ENCODE measurements at places on chromosomes 3 and 15.

DNA sequence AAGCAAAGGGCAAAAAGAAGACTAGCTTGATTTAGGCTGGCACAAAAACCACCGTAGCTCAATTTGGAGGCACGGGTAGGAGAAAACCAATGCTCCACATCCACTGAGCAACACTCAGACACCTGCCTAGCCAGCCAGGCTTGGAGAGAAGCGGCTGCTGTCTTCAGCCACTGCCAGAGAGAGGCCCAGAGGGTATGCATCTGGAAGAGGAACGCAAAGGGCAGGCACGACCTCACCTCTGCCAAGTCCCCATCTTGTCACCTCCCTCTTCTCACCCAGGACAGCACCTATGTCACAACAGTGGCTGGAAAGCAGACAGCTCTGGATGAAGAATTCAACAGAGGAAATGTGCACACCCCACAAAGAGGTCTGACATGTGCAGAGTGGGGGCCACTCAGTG, 93.5 kb downstream of the ADAMTS17 start:
- DNase-seq = no peak

DNA sequence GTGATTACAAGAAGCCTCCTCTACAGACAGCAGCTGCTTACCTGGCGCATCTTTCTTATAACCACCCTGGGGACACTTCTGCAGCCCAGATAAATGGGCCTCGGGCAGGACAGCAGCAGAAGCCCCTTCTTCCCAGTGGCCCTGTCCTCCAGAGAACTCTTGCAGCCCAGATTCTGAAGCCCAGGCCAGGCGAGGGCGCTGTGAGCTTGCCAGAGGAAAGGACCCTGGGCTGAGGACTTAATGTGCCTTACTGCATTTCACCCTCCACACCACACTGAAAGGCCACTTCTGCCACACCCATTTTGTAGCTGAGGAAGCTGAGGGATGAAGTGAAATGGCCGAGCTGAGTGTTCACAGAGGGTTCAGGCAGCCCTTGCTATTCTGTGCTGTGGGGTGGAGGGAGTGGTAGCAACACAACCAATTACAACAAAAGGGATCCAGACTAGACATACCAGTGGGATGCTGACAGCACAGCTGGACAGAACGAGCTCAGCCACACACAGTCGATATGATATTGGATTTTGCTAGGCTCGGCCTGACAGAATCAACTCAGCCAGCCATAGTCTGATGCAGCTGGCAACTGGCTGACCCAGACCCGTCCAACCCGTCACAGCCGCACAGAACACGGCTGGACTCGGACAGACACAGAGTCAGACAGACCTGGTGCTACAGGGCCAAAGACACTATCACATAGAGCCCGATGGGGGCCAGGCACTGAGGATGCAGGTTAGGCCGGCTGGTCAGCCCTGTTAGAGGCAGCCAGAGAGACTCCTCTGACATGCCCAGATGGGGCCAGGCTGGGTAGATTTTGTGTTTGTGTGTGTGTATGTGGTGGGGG, 7.3 kb downstream of the ACOX2 start:
- DNase-seq = no peak

DNA sequence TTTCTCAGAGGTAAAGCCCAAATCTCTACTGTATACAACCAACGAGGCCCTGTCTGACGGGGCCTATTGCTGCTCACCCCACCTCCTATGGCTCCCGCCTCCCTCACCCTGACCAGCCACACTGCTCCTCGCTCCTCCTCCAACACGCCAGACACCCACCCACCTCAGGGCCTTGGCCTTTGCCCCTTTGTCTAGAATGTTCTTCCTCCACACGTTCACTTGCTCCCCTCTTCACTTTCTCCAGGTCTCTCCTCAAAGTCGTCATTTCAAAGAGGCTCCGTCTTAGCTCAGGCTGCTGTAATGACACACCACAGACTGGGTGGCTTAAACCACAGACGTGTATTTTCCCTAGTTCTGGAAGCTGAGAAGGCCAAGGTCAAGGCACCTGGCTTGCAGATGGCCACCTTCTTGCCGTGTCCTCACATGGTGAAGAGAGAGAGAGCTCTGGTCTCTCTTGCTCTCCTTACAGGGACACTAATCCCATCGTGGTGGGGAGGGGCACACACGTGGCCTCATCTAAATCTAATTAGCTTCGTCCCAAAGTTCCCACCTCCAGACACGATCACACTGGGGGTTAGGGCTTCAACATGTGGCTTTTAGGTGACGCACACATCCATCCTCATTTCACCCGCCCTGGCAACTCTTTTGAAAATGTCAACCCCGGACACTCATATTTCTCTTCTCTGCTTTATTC, 98.2 kb downstream of the TLE3 start:
- DNase-seq = no peak

DNA sequence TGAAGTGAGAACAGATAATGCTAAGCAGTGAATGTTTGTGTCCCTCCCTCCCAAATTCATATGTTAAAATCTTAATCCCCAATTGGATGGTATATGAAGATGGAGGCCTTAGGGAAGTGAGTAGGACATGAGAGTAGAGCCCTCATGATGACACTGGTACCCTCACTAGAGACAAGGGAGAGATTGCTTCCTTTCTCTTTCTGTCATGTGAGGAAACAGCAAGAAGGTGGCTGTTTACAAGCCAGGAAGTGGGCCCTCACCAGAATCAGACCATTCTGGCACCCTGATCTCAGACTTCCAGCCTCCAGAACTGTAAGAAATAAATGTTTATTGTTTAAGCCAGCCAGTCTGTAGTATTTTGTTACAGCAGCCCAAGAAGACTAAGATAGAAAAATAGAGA, 209.5 kb downstream of the SATB1 start:
- DNase-seq = no peak

GRCh38 chr3:13051581-13051980, 21.6 kb downstream of the IQSEC1 start:
- DNase-seq = no peak

DNA sequence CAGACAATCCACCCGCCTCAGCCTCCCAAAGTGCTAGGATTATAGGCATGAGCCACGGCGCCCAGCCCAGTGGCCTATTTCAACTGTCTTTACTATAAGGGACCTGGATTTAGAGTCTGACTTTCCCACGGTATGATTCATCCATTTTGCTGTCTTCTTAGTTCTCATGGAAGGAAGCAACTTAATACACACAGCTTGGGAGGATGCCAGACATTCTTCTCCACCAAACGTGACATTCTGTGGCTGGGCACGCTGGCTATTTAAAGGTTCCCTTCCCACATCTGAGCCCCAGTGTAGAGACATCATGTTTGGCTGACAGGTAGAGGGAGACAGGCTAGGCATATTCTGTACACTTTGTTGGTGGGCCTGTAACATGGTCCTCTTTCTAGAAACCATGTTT, 26.2 kb downstream of the FAM43A start:
- no peak for DNase-seq

DNA sequence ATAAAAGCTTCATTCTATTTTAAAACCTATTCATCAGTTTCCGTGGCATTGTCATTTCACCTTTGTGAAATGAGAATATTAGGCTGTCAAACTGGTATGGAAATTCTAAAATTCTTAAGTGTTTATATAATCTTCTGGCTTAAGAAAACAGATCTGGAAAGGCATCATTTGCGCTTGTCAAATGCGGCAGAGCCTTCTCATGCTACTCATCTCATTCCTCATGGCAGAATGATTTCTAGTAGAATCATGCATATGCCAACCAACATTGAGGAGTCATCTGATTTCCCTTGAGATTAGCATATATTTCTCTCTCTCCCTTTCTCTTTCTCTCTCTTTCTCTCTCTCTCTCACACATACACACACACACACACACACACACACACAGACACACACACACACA, 48.8 kb downstream of the STRIT1 start:
- no peak for DNase-seq

- no peak for DNase-seq
Observed at GRCh38 chr3:173650596-173650995, 253.1 kb downstream of the NLGN1 start.

DNA sequence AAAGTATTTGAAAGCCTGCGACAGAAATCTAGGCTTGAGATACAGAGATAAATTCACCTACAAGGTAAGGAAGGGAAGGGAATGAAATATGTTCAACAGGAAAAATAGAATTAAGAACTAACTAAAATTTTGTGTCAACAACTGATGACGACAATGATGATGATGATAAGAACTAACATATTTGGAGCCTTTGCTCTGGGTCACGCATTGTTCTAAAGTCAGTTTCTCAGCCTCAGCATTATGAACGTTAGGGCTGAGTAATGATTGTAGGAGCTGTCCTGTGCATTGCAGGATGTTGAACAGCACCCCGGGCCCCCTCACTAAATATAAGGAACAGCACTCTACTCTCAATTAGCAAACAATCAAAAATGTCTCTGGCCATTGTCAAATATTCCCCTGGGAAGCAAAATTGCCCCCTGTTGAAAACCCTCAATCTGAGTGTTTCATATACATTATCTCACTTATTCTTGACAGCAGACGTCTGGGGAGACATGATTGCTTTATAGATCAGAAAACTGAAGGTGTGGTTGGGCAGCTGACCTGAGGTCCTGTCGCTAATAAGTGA, 88.5 kb downstream of the ERC2 start:
- DNase-seq = no peak

- no peak for DNase-seq
Observed at GRCh38 chr15:65896236-65896635, 26.9 kb downstream of the RAB11A start.

DNA sequence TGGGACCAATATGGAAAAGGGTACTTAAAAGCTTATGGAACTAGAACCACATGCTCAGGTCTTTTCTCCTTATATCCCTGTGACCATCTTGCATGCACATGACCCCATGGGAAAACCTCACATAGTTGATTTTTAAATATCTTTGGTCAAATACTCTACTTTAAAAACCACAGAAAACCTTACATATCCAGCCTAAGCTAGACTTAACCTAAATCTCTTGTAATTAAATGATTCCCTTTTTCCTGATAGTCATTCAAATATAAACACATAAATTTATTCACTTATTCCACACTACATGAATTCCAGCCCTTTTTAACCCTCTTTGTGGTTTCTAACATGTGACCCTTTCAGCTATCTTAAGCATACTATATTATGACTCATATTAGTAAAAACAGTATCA, 46.8 kb downstream of the DNAJC13 start:
- no peak for DNase-seq

DNA sequence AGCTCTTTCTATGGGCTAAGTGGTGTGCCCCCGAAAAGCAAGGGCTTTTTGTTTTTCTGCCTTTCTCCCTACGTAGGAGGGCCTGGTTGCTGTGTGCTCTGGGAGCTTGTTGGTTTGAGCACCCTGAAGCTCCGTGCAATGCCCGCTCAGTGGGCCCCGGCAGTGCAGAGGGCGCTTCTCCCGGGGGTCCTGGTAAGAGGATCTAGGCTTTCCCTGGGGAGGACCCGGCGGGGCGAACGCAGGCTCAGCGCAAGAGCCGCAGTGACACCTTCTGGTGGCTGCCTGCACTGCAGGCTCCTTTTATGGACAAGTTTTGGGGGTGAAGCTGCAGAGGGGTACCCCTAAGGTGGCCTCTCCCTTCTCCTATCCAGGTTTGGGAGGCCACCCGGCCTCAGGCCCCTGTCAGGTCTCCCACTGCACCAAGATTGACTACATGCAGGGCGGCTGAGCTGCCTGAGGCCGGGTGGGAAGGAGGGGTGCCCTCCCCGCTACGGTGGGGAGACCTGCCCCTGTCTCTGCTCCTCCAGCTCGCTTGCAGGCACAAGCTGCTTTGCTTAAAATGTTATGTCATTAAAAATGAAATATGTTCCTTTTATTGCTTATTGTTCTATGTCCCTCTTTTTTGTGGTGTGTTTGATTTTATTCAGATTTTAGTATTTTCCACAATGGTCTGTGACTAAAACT, 387.9 kb downstream of the GABRG3 start:
- DNase-seq = no peak

DNA sequence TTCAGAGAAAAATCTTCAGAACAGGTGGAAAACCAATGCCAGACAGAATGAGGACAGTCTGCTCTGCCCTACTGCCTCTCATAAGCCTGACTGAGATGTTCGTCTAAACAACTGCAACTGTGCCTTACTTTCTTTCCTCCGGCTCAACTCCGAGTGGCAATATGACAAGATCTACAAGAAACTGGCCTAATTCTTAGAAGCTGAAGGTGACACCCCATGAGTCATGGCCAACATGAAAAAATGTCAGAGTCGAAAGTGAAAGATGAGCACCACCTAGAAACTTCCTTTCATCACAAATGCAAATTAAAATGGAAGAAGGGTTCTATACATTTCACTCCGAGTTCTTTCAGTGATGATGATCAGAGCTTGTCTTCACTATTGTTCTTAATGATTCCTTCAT, 12.9 kb downstream of the PCYT1A start:
- peak; percentile 32 for DNase-seq

DNA sequence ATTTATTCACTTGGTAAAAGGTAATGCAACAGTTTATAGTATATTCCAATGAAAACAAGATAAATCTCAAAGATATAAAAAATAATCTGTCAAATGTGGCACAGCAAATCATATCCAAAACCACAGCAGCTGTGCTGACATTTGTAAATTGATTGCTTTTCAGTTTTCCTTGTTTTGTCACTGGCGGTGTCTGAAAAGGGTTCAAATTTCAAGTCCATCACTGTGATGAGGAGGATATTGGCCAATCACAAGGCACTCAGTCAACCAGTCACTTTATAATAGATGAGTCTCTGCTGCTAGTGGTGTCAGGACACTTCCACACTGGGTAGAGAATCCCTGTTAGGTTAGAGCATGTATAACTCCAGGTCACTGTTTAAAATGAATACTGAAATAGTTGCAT, 154.8 kb downstream of the SLC9A9 start:
- no peak for DNase-seq

DNA sequence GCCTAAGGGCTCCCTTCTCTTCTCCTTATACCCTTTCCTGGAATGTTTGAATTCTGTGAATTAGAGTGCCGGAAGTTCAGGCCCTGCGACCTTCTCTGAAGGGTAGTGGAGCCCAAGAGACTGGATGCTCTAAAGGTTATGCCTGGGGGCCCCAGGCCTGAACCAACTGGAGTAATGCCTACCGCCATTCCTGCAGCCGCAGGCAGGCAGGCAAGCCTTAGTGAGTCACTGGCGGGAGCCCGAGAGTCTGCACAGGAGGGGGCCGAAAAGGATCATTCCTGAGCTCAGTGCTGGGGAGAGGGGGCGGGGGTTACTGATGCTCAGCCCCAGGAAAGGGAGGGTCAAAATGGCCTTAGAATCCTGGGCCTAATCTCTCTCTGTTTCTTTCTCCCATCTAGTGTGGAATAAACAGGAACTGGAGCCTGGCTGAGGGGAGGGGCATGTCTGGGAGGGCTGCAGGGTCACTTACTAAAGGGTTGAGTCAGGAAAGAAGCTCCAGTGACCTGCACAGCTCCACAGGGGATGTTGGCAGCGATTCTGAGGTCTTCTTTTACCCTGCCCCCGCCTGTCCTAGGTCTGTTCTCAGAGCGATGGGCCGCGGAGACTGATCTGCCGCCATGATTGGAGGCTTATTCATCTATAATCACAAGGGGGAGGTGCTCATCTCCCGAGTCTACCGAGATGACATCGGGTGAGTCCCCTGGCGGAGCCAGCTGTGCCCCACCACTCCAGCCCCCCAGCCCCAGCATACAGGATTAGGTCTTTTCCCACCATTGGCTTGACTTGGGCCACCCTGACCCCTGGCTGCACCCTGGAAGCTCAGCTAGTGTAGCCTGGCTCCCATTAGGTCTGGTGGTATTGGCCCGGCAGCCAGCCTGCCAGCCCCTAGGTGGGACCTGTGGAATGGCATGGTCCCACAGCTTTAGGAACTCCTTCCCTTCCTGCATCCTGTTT, 2.0 kb downstream of the AP2M1 start:
- DNase-seq = no peak

Data from stimulated activated CD8-positive, alpha-beta memory T cell treated with anti-CD3 and anti-CD28 coated beads, Interleukin-15, amount 100 ng/mL, for 1 hour (primary cell).